ENCODE measurements at places on chromosomes 5 and 9. TPM values are rescaled to one million over a fixed set of nuclear protein-coding genes. Genes with fewer than 3 reads are reported as not detected.
A peak's percentile ranks its signal among the peaks of the same experiment; 100 is the strongest.

GRCh38 chr5:91024727-91025126, 358.4 kb downstream of the ARRDC3 start:
- no peak for DNase-seq

GRCh38 chr9:129318121-129319075, 140.3 kb upstream of the IER5L start:
- no peak for DNase-seq

DNA sequence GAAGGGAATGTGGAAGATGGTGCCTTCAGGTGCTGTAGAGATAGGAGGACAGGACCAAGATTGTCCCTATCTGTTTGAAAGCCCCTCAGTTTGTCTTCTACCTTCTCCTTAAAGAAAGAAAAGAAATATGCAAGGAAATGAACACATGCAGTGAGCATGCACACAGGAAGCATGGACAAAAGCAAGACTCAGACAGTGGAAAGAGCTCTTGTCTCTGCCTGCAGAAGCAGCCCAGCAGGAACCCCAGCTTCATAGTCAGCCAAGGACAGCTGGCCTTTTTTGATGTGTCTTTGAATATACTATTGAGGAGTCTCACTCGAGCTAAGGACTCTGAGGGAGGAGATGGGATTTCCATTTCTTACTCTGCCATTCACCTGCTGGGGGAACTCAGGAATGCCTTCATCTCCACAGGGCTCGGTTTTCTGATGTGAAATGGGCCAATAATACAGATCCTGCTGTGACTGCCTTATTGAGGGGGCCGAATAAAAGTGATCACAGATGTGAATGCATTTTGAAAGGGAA, 132.5 kb upstream of the ADRA1B start:
- no peak for DNase-seq

DNA sequence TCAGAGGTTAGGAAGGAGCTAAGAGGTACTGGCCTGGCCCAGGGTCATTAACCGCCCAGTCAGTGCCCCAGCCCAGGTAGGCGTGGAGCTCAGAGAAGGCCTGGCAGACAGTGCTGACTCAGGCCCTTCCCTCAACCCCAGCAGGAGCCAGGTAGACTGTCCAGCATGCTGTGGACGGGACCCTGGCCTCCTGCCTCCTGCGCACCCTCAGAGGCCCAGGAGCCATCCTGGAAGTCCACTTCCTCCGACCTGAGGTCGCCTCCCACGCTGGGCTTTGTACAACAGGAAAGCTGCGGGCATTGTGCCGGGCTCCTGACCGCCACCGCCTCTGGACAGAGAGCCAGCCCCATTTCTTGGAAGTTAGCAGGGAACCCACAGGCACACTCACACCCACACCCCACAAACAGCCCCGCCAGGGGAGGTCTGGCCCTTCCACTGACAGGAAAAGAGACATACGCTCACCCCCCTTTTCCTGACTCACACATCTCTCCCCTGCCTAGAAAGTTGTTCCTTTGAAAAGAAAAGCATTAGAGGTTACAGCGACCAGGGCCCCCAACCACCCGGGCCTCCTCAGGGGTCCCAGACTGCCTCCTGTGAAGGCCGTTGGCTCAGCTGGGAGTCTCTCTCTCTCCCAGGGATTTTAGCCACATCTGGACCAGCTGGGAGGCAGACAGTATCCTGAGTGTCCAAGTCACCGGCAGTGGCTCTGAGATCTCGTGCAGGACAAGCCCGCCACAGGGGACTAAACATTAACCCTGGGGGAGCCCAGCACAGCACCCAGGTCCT, 7.7 kb downstream of the RALGDS start:
- DNase-seq = peak; percentile 51

- no peak for DNase-seq
Measured at GRCh38 chr5:17177501-17178372, 39.7 kb upstream of the BASP1 start.

Gene PLCXD3
- under 0.01 TPM for total RNA-seq

Gene SLC22A5
- 6.1 TPM for total RNA-seq

Gene MAP3K1
- total RNA-seq = 18.8 TPM

Measured in IMR-90 (cell line).